T47D (cell line): ENCODE measurements at places on chromosomes 11 and 22.
A peak's percentile ranks its signal among the peaks of the same experiment; 100 is the strongest.

GRCh38 chr11:46414466-46414796 lies 22.9 kb upstream of the CHRM4 start:
- no peak for DNase-seq

DNA sequence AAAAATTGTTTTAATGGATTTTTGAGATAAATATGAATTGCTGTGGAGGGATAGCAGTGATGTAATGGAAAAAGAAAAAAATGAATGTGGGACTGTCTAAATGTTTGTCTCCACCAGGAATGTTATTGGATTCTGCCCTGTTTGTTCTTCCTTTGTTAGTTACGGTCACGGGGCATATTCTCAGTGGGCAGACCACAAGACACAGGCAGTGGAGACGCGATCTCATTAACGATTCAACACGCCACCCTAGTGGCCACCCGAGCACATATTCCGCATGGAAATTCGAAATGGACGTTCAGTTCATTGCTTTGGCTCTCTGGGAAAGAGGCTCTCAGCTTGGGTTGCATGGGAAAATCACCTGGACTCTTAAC lies 151.8 kb upstream of the TTC12 start:
- DNase-seq = no peak

GRCh38 chr11:44868021-44868420 lies 82.7 kb downstream of the TP53I11 start:
- no peak for DNase-seq

DNA sequence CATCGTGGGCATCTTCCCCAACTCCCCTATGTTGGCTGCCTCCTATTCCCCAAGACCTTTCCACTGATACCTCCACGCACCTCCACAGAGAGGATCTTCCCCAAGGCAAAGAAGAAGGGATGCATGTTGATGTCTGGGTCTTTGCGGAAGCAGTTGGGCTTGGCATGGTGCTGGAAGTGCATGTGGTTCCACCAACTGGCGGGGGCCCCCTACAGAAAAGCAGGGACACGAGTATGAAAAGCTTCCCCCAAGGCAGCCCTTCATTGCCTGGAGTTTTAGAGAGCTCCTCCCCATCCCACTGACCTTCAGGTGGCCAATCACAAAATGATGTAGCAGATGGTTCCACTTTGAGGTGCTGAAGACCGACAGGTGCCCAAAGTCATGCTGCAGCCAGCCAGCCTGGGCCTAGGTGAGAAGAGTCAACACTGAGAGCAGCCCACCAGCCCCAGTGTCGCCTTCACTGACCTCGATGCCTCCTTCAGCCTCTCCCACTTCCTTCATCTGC lies 6.1 kb downstream of the FADS1 start:
- no peak for DNase-seq

DNA sequence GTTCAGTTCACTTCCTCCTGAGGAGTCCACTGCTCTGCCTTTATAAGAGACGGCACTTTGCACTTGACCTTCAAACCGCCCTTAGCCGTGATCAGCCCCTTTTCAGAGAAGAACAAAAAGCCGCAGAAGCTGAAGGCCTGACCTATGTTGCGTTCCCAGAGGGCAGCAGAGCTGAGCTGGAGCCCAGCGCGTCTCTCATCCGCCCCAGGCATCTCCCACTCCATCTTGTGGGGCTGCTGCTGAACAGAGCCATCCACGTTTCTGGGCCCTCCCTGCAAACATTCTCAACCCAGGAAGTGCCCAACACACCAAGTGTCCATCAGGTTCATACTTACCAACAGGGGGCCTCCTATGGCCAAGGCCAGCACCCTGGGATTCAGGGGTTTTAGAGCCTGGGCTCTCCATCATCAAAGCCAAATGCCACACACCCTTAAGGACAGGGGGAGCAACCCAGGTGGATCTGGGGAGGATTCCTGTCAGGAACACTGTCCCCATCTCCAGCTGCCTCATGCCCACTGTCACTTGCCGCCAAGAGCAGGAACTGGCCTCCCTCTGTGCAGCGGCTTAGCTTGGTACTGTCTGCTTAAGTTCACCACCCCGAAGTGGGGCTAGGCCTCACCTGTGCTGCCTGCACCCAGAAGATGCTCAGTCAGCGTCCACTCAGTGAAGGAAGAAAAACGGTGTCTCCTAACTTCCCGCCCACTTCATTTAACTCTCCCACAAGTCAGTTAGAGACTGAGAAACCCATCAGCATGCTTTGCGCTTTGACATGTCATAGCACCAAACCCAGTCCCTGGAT lies 16.0 kb upstream of the EFCAB6 start:
- no peak for DNase-seq

GRCh38 chr11:69079661-69080256 lies 31.0 kb downstream of the TPCN2 start:
- no peak for DNase-seq

GRCh38 chr22:24146791-24147353 lies 34.4 kb upstream of the SUSD2 start:
- DNase-seq = peak; percentile 13

- no peak for DNase-seq
Measured at GRCh38 chr22:25837288-25837900, 95.4 kb downstream of the MYO18B start.

DNA sequence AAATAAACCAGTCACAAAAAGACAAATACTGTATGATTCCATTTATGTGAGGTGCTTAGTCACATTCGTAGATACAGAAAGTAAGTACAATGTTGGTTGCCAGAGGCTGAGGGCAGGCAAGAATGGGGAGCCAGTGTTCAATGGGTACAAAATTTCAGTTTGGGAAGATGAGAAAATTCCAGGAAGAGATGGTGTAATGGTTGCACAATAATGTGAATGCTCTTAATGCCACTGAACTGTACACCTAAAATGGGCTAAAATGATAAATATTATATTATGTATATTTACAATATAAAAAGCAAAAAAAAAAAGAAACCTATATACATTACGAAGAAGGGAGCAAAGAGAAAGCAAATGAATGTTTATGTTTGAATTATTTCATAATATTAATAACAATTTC lies 329.0 kb downstream of the C11orf87 start:
- DNase-seq = no peak

- no peak for DNase-seq
Measured at GRCh38 chr11:21893565-21893867, 299.4 kb upstream of the ANO5 start.

DNA sequence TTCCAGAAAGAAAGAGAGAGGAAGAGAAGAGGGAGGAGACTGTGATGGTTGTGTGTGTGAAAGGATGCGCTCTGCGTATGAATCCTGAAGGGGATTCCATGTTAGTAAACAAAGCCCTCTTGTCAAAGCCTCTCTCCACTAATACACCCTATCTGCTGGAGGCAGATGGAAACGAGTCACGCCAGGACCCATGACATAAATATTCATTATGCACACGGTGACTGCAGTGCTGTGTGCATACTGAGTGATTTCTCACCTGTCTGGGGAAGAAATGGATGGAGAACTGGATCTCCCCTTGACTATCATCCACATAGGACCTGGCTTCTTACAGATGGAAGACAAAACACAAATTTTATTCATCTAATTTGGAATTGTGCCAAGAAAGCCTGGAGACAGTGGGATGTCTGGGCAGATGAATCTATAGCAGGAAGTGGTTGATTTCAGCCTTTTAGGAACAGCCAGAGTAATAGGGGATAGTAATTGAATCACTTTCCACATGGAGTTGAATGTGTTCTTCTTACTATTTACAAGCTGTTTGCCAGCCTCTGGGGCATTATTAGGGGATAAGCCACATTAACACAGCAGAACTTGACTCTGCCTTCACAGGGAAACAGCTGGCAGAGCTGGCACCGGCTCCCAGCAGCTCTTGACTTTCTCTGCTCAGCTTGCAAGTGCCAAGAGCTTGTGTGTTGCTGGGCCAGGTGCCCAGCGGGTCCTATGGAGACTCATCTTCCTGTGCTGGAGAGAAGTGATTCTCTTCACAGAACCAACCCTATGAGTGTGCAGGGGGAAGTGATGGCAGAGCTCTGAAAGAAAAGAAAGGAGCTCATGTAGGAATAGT lies 9.0 kb downstream of the MTNR1B start:
- no peak for DNase-seq

- DNase-seq = no peak
Measured at GRCh38 chr11:69470793-69471728, 10.4 kb upstream of the LINC01488 start.

GRCh38 chr11:65931773-65932557 lies 12.7 kb downstream of the DRAP1 start:
- DNase-seq = no peak

- no peak for DNase-seq
Measured at GRCh38 chr11:70862093-70862492, 390.3 kb downstream of the SHANK2 start.

DNA sequence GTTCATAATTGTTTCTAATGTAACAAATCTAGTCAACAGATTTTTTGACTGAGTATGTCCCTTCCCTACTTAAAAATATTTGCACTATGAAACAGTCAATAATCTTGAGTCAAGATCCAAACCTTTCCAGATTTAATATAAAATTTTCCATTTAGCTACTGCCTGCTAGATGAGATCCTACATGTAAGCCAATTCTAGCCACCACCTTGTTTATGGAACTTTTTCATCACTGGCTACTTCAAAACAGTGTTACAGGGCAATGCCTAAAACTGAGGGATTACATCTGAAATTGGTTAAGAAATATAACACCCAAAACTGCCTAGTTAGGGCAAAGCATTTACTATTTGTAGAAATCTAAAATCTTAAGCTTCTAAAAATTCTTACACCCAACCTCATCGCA lies 10.5 kb upstream of the FUT4 start:
- no peak for DNase-seq

GRCh38 chr11:94602430-94603372 lies 35.5 kb downstream of the PIWIL4 start:
- DNase-seq = no peak

DNA sequence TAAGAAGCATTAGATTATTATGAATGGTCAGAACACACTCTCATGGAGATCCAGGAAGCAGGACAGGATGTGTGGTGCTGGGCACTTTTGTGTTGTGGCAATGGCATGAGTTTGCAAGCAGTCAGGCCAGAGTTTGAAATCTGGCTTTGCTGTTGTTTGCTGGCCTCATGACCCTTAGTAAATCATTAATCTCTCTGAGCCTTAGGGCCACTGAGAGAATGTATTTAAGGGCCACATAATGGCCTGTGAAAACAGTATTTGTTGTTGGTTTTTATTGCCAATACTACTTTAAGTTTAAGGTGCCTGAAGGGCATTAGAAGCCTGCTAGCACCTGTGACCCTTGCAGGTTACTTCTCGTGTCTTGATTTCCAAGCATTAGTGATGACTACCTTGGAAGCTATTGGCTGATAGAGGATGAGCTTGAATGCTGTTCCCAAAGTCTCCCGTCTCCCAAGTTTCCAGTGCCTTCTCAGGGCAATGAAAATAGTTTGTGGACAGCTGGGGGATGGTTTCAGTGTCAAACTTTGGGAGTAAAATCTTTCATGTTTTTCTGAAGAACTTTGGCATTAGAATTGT lies 24.6 kb downstream of the STIM1 start:
- no peak for DNase-seq

DNA sequence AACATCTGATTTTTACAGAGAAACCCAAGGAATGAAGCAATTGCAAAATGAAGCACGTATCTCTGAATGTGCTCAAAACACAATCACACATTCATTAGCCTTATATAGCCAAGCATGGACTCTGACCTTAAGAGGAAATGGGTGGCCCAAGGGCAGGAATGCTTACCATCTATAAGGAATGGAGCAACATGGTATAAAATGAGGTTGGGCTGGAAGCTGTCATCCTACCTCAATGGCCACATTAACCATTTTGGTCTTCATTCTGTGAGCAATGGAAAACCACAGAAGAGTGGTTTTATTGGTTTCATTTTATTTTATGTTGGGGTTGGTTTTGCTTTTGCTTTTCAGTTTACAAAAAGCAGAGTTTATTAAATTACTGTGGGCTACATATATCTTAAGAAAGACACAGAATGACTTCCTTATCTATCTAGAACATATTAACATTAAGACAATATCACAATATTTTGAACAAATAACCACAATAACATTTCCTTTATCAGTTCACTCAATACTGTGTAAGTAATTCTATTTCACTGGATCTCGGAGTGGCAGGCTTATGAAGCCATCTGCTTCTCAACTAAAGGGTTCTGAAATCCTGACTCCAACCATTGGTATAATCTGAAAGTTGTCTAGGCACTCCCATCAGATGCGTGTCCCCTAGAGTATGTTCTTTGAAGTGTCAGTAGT lies 10.8 kb upstream of the MS4A13 start:
- DNase-seq = no peak

DNA sequence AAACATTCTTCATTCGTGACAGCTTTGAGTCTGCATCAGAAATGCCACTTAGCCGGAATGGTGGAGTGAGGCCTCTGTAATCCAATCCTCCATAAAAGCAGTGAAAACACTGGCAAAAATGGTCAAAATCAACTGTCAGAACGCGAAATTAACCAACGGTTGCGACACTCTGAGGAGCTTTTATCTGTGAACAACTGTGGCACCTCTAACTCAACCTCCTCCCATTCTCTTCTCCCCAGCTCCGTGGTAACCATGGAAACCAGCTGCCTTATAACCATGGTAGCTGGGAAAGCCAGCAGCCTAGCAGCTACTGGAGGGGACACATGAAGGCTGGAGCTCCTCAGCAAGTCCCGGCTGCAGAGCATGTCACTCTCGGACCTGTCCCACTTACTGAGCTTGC lies 20.3 kb downstream of the AP2A2 start:
- DNase-seq = no peak

DNA sequence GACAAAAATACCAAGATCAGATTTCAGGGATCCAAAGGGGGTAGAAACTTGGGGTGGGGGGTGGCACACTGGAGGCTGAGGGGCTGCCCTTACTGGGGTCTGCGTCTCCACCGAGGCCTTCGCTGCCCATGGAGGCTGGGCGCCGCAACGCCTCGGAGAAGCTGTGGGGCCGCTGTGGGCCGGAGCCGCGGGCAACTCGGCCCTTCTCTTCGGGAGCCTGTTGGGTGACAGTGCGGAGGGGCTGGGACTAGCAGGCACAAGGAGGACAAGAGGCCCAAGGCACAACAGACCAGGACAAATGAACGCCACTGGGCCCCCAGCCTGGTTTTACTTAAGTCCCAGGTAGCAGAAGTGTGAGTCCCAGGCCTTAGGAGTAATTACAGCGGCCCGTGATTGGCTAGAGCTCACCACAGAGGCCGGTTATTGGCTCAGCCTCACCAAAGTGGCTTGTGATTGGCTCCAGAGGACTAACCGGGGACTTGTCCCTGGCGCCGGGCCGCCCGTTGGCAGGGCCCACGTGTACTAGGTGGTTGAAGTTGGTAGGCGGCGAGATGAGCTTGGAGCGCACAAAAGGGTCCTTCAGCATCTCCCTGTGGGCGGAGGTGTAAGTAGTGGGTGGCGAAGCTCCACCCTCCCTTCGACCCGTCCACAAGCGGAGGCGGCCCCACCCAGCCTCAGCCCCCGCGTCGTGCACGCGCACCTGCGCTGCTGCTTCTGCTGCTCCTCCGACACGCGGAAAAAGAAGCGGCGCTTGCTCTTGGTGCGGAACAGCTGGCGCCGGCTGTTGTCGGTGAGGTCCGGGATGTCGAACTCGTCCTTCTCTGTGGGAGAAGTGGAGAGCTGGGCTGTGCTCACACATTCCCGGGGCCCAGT lies 16.5 kb upstream of the MEN1 start:
- DNase-seq = no peak

GRCh38 chr11:126426820-126427749 lies 71.6 kb downstream of the ST3GAL4 start:
- no peak for DNase-seq

- no peak for DNase-seq
Measured at GRCh38 chr22:43338766-43339345, 4.3 kb downstream of the SCUBE1 start.
